ENCODE measurements at places on chromosomes 5 and 9.
A peak's percentile ranks its signal among the peaks of the same experiment; 100 is the strongest.

GRCh38 chr5:82349652-82350051 lies 71.5 kb upstream of the RPS23 start:
- no peak for DNase-seq

- no peak for DNase-seq
Measured at GRCh38 chr5:173391031-173391430, 62.8 kb upstream of the STC2 start.

DNA sequence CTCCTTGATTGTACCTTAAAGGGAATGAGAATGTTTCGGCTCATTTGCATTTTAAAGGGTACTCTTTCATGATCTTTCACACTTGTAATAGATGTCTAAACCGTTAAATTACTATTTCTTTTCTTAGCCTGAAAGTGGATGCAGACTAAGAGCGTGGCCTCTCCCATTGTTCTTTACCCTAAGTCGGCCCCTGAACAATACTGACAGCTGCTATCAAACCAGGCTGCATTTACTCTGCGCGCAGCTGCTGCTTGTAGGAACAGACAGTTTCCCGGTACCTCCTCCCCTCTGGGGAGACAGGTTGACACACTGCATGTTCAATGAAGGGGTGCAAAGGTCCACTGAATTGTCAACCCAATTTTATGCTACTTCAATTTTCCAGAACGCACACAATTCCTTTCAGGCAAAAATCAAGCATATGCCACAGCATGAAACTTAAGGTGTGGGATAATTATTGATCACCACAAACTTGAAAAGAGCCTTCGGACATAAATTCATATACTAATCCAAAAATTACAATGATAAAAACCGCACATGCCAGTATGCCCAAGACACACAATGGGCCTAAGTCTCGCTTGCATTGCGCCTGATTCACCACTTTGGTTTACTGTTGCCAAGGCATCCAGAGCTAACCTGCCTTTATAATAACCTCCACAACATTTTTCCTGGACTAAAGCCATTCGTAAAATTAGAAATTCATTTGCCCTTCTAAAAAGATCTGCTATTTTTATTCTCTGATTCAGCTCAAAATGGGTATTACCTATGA lies 39.7 kb downstream of the TLE1 start:
- no peak for DNase-seq

DNA sequence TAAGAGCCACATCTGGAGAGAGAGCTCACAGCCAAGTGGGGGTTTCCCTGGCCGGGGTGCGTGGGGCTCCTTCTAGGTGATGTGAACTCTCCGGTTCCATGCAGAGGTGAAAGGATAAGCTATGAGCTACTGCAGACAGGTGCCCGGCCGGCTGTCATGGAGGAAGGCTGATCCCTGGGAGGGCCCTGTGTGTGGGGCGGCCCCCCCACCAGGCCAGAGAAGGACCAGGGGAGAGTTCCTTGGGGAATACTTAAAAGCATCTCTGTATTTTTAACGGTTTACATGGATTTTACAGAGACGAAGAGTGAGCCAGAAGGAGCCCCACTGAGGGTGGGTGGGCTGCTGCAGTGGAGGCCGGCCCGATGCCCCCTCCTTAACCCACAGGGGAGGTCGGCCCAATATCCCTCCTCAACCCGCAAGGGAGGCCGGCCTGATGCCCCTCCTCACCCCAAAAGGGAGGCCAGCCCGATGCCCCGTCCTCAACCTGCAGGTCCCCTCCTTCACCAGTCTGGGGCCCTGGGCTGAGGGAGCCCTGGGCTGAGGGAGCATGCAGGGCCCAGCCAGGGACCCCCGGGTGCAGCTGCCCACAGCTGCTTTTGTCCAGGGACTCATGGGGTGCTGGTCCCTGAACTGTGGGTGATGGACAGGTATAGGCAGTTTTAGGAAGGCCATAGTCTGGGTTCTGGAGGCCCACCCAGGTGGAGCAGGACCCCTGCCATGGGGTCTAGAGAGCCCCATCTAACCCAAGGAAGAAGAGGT lies 31.9 kb downstream of the MRPL36 start:
- no peak for DNase-seq

- DNase-seq, result no peak
Measured at GRCh38 chr5:849651-850301, 1.0 kb downstream of the ZDHHC11 start.

GRCh38 chr9:129273136-129273895 lies 95.3 kb upstream of the IER5L start:
- no peak for DNase-seq

GRCh38 chr9:14608540-14608939 lies 84.7 kb downstream of the ZDHHC21 start:
- no peak for DNase-seq

GRCh38 chr9:98707166-98708102 lies 1.3 kb downstream of the GABBR2 start:
- peak; percentile 67 for DNase-seq

GRCh38 chr5:27217155-27217956 lies 179.0 kb upstream of the CDH9 start:
- no peak for DNase-seq

- peak; percentile 73 for DNase-seq
Measured at GRCh38 chr5:139676951-139677735, 29.0 kb downstream of the CXXC5 start.

DNA sequence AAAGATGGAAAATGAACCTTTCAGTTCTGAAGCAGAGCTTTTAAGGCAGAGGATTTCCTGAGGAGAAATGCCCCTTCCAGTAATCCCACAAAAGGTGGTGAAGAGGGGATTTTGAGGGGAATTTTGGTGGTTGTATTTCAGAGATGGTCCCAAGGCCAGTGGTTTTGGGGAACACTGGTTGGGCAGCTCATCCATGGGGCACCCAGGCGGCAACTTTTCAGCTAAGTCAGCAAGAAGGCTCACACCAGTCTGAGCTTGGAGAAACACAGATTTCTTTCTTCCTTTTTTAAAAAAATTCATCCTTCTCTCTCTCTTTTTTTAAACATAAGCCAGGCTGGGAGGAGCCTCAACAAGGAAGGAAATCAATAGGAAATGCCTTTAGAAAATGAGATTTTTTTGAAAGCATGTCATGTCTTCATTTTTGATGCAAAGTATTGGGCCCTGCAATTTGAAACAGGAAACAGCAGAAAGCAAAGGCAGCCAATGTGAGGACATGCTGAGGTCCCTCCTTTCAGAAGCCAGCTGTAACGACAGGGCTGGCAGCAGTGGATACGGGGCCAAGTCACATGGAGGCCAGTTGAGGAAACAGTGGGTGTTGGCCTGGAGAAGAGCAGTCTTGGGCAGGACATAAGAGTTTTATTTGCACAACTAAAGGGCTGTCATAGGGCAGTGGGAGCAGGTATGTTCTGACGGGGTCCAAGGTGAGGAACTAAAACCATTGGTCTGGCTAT lies 155.3 kb upstream of the KLF4 start:
- DNase-seq, result no peak

GRCh38 chr5:31556461-31556860 lies 24.4 kb downstream of the C5orf22 start:
- DNase-seq, result no peak

Measured in NCI-H526 (cell line).